ENCODE measurements at places on chromosomes 3 and 15.

DNA sequence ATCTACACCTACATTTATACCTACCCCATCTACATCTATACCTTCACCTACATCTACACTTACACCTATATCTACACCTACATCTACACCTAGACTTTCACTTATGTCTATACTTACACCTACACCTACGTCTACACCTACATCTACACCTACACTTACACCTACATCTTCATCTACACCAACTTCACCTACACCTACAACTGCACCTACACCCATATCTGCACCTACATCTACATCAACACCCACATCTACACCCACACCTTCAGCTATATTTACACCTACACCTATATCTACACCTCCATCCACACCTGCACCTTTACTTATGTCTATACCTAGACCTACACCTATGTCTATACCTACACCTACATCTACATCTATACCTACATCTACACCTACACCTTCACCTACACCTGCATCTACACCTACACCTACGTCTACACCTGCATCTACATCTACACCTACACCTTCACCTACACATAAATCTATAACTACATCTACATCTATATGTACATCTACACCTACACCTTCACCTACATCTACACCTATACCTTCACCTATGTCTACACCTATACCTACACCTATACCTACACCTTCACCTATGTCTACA, 30.9 kb upstream of the PRR23E start:
- DNase-seq, result no peak

DNA sequence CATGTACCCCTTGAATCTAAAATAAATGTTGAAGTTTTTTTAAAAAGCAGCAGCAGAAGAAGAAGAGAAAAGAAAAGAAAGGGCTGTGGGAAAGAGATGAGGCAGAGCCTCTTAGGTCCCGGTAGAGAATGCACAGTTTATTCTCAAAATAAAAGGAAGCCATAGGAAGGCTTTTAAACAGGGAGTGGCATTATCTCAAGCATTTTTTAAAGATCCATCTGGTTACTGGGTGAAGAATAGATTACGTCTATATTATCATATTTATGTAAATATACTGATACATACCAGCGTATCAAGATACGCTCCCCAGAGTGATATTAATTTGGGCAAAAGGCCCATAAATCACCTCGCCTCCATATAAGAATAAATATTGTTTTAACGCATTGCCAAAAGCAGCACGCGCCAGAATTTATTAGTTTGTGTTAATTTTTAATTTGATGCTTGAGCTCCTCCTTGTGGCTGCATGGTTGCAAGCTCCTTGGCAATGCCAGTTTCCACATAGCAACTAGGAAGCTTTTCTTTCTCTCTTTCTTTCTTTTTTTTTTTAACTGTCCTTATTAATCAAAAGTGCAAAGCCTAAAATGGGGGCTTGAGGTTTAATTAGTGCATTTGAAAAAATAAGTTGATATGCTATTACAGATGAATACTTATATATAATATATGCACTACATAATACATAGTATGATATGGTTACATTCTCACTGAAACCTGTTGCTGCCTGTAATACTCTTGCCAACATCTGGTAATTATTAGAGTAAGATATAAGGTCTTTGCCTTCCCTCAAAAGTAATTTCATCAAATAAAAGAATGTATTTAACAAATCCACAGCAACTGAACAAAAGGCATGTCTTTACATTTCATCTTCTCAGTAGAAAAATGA, 242.8 kb upstream of the UBE2E2 start:
- peak; percentile 58 for DNase-seq

GRCh38 chr3:141878817-141879216, 2.4 kb downstream of the ATP1B3 start:
- peak; percentile 17 for DNase-seq

GRCh38 chr3:31713816-31714215, 181.1 kb downstream of the STT3B start:
- DNase-seq, result no peak

DNA sequence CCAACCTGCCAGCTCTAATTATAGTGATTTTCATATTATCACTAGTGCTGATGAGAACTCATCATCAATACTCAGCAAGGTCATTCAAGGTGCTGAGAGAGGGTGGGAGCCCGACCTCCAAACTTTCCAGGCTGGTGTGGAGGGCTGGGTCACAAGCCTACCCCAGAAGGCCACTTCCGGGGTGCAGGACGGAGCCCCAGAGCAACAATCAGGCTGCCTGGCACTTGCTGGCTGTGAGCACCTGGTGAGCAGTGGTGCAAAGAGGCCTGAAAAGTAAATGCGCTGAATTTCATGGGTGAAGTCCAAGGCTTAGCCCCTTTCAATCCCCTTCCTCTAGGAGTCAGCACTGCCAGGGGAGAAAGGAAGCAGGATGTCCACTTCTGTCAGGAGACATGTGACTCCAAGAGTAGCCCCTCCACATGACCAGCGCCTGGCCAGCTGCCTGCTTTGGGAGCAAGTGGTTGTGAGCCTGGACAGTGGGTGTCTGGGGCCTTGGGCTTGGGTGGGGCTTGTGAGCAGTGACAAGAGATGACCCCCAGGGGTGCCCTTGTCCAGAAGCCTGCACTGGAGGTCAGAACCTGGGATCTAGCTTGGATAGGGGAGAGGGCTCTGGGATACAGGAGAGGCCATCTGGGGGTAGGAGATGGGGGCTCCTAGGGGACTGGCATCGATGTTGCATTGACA, 165.0 kb upstream of the TLE3 start:
- no peak for DNase-seq

DNA sequence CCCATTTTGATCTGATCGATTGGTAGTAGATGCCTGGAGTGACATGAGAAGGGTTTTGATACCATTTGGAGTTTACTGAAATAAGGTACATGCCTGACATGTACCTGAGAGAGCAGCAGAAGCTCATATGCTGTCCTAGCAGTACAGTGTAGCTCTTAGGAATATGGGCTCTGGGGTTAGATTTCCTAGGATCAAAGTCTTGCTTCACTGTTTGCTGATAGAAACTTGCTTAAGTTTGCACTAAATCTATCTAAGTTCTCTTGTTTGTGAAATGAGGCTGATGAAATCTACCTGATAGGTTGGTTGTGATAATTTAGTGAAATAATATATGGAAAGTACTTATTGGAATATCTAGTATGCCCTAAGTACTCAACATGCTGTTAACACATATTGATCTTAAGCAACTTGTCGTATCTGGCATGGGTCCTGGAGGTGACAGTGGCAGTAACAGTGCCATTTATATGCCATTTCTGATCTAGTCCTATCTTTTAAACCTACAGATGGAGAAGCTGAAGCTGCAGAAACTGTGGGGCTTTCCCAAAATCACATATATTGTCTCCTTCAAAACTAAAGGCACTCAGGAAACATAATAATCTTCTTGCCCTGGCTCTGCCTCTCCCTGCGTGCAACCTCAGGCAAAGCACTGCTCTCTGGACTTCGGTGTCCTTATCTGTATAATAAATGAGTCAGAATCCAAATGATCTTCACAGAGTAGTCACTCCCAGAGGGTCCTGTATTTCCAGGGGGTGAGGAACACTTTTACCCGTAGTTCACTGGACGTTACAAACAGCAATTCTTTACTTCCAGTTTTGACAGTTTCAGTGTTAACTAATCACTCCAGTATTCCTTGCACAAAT, 223.6 kb upstream of the SETMAR start:
- peak; percentile 45 for DNase-seq

DNA sequence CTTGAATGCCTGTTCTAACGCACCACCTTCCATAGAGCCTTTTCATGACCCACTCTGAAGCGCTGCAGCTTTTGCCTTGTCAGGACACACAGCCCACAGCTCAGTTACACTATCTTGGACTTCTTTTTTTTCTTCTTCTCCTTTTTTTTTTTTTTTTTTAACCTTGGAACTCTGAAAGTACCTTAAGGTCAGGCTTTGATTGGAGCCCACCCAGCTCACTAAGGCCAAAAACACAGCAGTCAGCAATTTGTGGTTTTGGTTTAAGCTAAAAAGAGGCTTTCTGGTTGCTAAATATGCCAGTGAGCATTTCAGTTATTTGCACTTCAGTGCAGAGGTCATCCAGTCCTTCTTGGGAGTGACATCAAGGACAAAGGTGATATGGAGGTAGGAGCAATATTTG, 1.7 kb downstream of the SLC25A20 start:
- DNase-seq, result no peak

- no peak for DNase-seq
These were observed 8.8 kb downstream of the ABHD6 start for GRCh38 chr3:58246148-58247047.

DNA sequence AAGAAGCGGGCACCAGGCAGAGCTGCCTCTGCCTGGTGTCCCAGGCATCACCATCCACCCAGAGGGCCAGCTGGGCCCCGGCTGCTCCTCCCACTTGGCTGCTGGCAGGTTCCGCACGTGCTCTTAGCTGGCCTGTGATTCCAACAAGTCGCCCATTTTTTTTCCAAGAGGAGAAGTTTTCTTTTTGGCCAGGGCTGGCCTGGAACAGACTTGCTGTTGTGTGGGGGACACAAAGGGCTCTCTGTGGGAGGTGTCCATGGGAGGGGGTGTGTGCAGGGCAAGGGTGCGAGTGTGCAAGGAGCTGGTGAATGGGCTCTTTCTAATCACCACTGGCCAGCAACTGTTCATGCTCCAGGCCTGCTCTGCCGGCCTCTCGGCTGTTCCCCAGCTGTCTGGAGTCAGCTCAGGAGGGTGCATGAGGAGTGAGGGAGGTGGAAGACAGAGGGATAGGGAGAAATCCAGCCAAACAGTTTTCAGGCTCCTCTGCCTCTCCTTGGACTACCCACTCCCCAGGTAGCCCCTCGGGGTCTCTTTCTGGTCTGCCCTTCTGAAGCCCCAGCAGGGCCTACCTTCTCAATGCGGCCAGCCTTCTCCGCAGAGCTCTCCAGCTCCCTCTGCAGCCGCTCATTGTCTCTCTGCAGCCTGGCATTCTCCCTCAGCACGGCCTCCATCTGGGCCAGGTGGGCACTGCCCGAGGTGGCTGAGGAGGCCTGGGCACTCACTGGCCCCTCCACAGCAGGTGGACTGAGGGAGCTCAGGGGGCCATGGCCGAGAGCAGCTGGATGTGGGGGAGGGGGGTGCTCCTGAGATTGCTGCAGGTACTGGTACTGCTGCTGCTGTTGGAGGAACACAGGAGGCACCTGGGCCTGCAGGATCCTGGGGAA, 7.1 kb downstream of the AMOTL2 start:
- no peak for DNase-seq

DNA sequence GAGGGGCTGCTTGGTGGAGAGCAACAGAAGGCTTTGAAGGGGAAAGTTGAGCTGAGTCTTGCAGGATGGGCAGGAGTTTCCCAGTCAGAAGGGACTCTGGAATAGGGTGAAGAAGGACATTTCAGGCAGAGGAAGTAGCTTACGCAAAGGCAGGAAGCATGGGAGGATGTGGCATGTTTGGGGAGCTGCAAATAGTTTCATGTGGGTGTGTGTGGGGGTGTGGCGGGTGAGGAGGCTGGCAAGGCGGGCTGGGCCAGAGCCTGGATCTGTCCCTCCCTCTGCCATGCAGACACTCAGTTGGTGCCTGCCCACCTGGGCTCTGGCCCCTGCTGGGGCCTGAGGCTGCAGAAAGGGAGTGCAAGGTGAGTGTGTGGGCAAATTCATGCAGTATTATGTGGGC, 10.4 kb downstream of the TEX264 start:
- no peak for DNase-seq

GRCh38 chr3:143121241-143122088, 1.9 kb downstream of the CHST2 start:
- peak; percentile 47 for DNase-seq

- DNase-seq, result no peak
These were observed 526.2 kb downstream of the ROBO2 start for GRCh38 chr3:77566055-77566454.

DNA sequence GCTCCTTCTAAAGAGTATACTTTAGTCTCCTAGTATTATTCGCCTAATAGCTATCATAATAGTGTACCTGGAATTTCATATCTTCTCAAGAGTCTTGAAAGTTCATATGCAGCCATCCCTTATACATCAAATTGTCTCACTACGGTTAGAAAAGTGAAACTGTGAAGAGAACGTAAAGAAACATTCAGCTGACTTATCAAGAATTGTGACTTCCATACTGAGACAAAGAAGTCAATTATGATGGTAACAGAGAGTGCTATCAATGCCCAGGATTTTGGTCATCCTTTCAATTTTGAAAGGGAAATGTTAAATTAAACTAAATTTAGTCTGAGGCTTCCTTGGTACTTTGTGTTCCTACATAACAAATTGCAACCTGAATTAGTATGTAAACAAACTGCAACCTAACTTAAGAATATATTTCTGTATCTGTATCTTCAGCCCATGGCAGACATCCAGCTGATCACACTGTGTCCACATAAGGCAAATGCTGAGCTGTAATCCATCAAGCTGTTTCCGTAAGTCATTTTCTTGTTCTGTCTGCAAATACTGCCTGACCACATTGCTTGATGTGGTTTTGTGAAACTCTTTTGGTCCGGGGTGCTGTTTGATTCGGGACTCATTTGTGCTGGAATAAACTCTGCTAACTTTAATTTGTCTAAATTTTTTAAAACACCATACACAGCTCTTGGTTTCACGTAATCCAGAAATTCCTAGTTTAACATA, 469.6 kb downstream of the SI start:
- peak; percentile 5 for DNase-seq

DNA sequence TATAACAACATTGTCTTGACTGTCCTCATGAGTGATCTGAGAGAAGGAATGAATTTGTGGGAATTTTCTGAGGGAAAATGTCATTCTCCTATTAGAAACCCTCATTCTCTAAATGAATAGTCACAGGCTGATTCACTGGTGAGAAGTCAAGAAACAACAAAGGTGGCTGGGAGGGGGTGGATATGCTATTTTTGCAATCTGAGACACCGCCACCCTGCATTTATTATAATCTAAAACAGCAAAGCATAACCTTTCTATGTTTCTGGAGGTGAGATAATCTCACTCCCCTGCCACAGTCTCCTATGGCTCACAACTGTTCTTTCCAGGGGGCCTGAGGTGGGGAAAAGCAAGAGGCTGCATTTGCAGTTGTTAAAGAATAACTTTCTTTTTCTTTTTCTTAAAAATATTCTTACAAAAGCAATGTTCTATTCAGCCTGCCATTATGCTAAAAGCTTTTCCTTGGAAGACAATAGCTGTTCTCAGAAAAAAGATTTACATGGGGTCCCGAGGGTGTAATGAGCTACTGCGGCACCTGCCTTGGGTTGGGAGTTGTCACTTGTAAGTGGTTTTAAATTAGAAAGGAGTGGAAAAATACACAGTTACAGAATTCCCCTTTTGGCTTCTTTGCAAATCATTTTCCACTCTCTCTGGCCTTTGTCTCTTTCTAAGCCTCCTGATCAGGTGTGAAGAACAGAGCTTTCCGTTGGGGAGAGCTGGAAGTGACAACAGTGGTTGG, 220.9 kb downstream of the AGBL1 start:
- no peak for DNase-seq

DNA sequence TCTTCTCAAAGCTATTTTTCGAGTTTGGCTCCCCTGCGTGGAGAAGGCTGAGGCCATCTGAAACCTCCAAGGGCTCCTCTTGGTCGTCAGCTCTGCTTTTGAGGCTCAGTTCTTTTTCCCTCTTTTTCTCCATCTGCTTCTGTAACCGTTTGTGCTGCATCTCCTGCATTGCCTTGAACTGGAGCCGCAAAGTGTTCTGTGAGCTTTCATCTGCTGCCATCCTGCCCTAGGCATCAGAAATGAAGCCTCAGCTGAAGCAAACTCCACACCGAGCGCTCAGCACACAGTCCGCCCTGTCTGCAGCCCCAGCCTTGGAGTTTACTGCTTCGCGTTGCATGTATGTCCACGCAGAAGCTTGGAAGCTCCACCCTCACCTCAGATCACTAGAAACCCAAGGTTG, 14.9 kb downstream of the CCDC13 start:
- no peak for DNase-seq

All from umbilical cord (tissue), 2 donors.